ENCODE measurements at places on chromosomes 5 and 9. TPM values are rescaled to one million over a fixed set of nuclear protein-coding genes. Genes with fewer than 3 reads are reported as not detected.

The SLC45A2 gene
- total RNA-seq, result not detected

The PLPP1 gene
- total RNA-seq, result 96.1 TPM

The IFNK gene
- not detected for total RNA-seq

The CDKN2B-AS1 gene
- 0.73 TPM for total RNA-seq

GRCh38 chr5:69517763-69518212 lies 25.2 kb downstream of the OCLN start:
- DNase-seq, result no peak

GRCh38 chr9:96619124-96619465 lies 548 bp downstream of the CDC14B start:
- DNase-seq, result no peak

- DNase-seq, result no peak
Measured at GRCh38 chr9:12631866-12632265, 61.3 kb upstream of the TYRP1 start.

- DNase-seq, result no peak
Measured at GRCh38 chr5:5505815-5506214, 83.3 kb downstream of the ICE1 start.

DNA sequence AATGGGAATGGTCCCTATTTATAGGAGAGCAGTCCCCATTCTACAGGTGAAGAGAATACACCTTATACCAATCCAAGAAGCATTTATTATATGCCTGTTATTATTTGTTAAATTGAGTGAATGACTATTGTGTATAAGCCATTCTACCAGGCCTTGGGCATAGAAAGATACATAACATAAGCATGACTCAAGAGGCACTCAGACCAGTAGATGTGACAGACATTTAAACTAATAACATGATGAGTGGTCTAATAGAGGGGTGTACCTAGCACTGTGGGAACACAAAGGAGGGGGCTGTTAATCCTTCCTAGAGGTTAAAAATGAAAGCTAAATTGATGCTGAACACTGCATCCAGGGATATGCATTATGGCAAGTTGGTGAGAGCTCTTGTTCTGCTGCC lies 145.0 kb upstream of the TNC start:
- DNase-seq, result no peak

Data from stomach (tissue), 19 donors.